ENCODE measurements at places on chromosomes 7 and 10. TPM values are rescaled to one million over a fixed set of nuclear protein-coding genes. Genes with fewer than 3 reads are reported as not detected.

- DNase-seq, result no peak
Observed at GRCh38 chr7:78601728-78602127, 803.2 kb downstream of the PHTF2 start.

Gene KLF14
- total RNA-seq, result not detected

- DNase-seq, result no peak
Observed at GRCh38 chr7:2134740-2135139, 98.0 kb downstream of the MAD1L1 start.

- DNase-seq, result no peak
Observed at GRCh38 chr10:79305988-79306387, 41.3 kb upstream of the PPIF start.

DNA sequence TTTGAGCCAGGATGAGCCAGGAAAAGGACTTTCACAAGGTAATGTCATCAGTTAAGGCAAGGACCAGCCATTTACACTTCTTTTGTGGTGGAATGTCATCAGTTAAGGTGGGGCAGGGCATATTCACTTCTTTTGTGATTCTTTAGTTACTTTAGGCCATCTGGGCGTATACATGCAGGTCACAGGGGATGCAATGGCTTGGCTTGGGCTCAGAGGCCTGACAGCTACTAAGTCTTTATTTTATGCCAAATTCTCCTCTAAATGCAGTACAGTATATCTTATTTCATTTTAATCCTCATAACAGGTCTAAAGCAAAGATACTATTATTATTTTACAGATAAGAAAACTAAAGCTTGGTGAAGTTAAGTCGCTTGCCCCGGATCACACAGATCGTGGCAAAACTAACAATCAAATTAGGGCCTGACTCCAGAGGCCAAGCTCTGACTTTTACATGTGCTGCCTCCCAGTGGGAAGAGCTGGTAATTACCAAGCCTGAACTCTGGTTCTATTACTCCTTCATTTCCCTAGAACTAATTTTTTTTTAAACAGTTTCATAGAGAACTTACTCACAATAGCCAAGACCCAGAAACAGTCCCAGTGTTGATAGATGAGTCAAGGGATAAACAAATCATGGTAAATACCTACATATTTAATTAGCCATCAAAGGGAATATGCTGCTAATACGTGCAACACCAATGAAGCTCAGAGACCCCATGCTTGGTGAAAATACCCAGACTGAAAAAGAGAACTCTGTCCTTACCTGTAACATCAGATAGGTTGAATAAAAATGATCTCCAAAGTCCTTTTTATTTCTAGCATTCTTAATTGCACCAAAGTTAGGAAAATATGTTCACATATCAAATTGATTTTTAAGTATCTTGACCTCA is 35.4 kb downstream of the C7orf25 start:
- peak; percentile 63 for DNase-seq

DNA sequence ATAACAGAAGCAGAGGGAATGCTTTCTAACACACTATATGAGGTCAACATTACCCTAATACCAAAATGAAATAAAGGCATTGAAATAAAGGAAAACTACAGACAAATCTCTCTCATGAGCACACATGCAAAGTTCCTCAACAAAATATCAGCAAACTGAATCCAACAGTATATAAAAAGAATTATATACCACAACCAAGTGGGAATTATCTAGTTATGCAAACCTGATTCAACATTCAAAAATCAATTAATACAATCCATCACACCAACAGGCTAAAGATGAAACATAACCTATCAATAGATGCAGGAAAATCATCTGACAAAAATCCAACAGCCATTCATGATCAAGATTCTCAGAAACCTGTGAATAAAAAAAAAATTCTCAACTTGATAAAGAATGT is 34.5 kb downstream of the LMBR1 start:
- DNase-seq, result no peak

- no peak for DNase-seq
Observed at GRCh38 chr7:116769546-116769945, 92.8 kb upstream of the CAPZA2 start.

DNA sequence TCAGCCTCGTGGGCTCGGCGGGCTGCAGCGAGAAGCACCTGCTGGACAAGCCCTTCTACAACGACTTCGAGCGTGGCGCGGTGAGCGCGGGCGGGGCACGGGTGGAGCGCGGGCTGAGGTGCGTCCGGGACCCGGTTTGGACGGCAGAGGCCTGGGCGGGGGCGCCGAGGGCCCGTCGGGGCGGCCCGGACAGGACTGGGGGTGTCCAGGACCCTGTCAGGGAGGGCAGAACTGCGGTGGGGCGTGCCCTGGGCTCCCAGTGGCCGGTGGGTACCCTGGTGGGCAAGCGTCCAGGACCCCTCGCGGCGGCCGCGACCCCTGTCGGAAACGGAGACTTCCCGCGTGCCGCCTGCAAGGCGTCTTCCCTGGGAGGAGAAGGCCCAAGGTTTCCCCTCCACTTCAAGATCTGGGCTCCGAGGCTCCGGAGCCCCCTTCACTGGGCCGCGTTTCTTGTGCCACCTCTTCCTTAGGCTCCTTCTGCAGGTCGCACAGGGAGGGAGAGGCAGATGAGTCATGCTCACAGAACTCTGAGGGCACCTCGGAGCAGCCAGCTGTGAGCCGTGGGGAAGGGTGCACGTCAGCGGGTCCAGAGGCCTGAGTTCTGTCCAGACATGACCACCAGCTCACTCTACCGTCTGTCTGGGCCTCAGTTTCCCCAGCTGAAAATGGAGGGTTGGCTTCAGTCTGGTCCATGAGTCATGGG is 485 bp downstream of the ALOX5 start:
- no peak for DNase-seq

DNA sequence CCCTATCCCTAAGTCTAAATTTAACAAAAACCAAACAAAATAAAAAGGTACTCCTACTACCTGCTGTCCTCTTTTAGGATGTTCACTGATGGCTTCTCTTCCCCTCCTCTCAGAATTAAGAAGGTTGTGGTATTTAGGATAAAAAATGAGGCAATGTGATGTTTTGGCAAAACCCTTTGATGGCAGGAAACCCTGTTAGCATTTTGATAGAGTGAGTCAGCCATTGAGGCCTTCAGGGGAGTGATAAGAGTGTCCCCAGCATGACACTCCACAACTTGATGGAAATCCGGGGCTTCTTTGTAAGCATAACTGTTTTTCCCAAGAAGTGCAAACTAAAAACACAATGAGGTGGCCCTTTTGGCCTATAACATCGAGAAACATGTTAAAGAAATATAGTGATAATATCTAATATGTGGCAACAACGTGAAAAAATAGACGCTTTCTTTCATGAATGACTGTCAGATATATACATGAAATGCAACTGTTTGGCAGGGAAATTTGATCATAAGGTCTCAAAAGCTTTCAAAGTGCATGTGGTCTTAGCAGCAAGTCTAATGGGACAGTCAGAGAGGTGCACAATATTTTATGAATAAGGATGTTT is 55.0 kb downstream of the PRTFDC1 start:
- DNase-seq, result no peak

DNA sequence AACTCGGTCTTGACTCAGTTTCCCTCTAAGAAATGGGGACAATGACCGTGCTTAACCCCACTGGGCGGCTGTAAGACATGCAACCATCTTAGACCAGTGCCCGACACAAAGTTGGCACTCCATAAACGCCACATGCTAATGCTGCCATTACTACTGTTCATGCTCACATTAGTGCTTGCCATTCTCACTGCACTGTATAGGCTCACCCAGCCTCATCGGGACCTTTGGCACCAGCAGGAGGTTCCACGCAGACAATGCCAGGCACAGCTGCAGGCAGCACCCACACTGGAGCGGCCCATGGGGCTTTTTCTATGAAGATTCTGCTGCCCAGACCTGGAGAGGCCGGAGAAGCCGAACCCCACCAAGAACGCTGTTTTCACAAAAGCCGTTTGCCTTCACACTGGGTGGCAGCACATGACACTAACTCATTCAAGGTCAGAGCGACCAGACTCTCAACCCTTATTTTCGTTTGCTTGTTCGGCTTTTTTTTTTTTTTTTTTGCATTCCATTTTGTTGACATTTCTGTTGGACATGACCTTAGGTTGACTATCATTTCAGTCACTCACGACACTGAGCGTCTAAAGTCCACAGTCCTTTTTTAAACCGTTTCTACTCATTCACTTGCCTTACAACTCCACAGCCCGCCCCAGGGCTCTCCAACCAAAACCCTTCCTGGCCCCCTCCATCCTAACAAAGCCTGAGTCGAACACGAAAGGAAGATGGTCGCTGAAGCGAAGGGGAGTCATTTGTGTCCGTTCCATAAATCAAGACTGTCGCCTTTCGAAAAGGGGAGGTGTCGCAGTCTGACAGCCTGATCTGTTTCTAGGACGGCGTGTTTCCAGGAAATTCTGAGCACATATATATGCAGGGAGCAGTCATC is 124.4 kb upstream of the RNF32 start:
- peak; percentile 66 for DNase-seq
